ENCODE measurements at places on chromosomes 5 and 9. TPM values are rescaled to one million over a fixed set of nuclear protein-coding genes. Genes with fewer than 3 reads are reported as not detected.
A peak's percentile ranks its signal among the peaks of the same experiment; 100 is the strongest.

The CD14 gene
- 1.2 TPM for total RNA-seq

The NIPBL gene
- 32.3 TPM for total RNA-seq

GRCh38 chr9:99966001-99966400, 59.5 kb downstream of the STX17 start:
- DNase-seq: no peak

GRCh38 chr5:179733772-179734126, 1.1 kb downstream of the MAML1 start:
- peak; percentile 16 for DNase-seq

DNA sequence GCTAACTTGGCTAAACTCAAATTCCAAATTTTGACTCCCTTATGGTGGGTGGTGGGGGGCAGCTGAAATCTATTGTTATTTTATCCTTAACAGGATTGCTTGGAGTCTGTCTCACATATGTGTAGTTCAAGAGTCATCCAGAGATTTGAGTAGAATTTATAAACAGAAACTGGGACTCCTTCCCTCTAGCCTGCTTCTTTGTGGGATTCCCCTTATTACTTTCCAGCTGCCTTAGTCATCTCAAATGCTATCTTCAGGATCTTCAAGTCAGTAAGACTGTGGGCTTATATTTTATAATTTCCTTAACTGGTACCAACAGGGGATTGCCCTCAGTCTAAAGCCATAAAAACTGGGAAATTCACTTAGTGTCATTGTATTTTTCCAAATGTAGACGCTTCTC, 55.5 kb downstream of the NNT start:
- peak; percentile 81 for DNase-seq

- DNase-seq: no peak
These were observed 196.9 kb downstream of the CACNA1B start for GRCh38 chr9:138074516-138074915.

The LOX gene
- total RNA-seq: 968 TPM

The TMC1 gene
- total RNA-seq: 0.41 TPM

- no peak for DNase-seq
These were observed 8.5 kb downstream of the GRHPR start for GRCh38 chr9:37430841-37431597.

DNA sequence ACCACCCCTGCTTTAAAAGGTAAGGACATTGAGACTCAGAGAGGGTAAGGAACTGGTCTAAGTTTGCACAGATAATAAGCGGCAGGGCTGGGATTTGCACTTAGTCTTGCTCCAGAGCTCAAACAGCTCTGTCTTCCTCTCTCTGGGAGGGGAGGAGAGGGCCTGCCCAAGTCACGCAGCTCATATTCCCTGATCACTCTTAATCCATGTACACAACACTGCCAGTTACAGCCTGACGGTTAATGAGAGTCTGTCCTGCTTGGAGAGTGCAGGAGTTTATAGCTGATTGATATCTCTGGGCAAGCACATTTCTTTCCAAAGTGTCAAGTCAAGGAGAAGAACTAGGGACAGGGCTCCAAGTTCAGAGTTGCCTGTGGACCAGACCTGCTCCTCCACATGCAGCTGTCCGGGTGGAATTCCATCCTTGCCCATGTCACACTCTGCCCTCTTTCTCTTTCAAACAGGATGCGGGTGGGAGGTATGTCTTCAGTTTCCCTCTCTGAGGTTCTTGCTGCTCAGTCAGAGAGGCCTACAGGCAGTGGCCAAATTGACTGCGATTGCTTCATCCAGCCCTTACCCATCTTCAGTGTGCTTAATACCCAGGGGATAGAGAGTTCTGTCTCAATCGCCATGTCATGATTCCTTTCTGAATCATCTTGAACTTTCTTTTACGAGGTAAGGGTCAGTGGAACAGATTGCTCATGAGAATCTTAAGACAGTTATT, 54.5 kb downstream of the GALNT12 start:
- peak; percentile 95 for DNase-seq

- no peak for DNase-seq
These were observed 79.8 kb downstream of the TENT4A start for GRCh38 chr5:6792911-6793471.

DNA sequence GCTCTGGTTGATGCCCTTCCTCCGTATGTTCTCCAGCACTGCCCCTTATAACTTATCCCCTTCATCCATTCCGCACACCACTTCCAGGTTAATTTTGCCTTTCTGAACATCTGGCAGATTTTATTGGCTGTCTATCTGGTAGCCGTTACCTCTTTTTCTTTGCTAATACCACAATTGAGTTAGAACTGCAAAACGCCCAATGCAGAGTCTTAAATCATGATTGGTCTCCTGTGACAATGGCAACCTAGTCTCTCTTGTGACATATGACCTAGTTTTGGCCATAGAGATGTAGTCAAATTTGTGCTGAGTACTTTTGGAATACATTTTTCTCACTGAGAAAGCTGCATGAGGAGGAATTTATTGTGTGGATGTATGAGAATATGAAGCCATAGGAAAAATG, 365.7 kb upstream of the PRR16 start:
- DNase-seq: no peak

The BNC2 gene
- 20.7 TPM for total RNA-seq

DNA sequence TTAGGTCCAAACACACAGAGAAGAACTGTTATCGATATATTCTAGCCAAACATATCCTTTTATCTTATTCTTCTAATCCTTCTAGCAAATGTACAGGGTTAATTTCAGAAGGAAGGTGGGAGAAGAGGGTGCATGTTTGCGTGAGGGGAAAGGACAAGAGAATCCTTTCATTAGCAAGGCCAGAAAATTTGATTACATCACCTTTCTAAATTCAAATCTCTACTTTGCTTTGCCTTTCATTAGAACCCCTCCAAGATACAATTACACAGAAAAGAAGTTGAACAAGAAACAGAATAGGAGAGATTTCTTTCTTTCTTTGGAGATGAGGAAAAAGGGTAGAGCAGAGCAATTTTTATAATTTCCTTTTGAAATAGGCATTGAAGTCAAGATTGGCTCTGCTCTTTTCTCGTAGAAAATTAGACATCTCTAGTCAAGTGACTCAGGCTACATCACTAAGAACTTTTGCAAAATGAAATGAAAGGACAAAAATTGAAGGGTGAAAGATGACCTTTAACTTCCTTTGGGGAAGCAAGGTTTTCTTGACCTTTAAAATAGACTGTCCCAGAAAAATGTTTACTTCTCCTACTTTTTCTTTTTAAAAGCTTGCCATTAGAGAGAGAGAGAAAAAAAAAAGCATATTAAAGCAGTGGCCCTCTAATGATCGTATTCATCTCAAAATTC, 81.2 kb downstream of the TTLL11 start:
- no peak for DNase-seq

GRCh38 chr5:15807871-15808270, 307.9 kb downstream of the FBXL7 start:
- DNase-seq: no peak

DNA sequence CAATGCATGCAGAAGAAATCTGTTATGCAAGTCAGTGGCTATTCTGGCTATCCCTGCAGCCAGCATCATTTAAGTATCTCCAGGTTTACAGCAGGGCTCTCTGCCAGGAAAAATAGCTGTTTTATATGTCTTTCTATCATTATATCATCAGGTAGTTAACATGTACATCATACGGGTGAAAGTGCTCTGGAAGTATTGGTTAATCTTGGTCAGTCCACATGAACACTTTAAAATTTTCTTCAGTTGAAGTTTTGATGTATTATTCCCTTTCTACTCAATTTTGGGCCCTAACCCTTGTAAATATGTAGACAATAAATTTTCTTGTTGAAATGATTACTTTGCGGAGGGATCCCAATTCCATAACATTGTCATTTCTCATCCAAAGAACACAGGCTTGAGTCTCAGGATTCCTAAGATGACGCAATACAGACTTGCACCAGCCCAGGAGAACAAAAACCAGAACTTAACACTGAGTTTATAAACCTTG, 67.5 kb downstream of the SEMA6A start:
- no peak for DNase-seq

DNA sequence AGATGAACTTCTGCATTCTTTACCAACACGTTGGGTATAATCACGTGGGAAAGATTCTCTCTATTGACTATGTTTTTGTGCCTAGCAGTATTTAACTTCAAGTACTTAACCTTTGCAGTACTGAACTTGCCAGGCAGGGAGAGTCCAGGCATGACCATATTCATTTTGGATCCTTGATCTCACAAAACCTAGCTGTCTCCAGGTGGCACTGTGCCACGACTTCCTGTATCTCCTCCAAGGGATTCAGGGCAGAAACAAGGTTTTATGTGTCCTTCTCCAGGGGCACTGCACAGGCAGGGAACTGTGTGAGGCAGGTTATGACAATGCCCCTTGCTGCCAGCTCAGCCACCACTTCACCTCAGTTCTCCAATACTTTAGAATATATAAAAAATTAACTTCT, 11.7 kb upstream of the IFNA5 start:
- DNase-seq: no peak

GRCh38 chr5:11955331-11955730, 51.1 kb upstream of the CTNND2 start:
- DNase-seq: no peak

DNA sequence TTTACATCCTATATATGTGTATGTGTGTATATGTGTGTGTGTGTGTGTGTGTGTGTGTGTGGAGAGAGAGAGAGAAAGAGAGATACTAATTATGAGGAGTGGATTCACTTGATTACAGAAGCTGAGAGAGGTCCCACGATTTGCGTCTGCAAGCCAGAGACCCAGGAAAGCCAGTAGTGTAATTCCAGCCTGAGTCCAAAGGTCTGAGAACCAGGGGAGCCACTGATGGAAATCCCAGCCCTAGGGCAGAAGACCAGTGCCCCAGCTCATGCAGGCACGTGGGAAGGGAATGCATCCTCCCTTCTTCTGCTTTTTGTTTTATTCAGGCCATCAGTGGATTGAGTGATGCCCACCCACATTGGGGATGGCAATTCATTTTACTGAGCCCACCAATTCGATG, 74.8 kb downstream of the PCSK5 start:
- no peak for DNase-seq

DNA sequence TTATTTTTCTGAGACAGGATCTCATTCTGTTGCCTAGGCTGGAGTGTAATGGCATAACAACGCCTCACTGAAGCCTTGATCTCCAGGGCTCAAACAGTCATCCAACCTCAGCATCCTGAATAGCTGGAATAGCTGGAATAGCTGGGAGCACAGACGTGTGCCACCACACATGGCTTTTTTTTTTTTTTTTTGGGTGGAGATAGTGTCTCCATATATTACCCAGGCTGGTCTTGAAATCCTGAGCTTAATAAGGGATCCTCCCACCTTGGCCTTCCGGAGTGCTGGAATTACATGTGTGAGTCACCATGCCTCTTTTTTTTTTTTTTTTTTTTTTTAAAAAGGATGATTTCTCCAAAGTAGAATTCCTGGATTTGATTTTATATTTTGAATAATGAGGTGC, 60.7 kb downstream of the NSD1 start:
- DNase-seq: peak; percentile 96

The EXOSC2 gene
- total RNA-seq: 36.7 TPM

The NUDT12 gene
- 7.4 TPM for total RNA-seq

GRCh38 chr5:142637871-142638270, 48.0 kb downstream of the FGF1 start:
- DNase-seq: no peak

The INSL4 gene
- not detected for total RNA-seq

GRCh38 chr9:24045150-24045549, 219.1 kb upstream of the ELAVL2 start:
- no peak for DNase-seq

The TAF11L10 gene
- total RNA-seq: not detected

The GHR gene
- total RNA-seq: 1.7 TPM

The PTPN3 gene
- not detected for total RNA-seq

- DNase-seq: peak; percentile 76
These were observed 172.9 kb upstream of the NREP start for GRCh38 chr5:111929867-111930266.

- DNase-seq: no peak
These were observed 1040.3 kb downstream of the TLE1 start for GRCh38 chr9:80649001-80649420.

- DNase-seq: no peak
These were observed 361.4 kb upstream of the POU5F2 start for GRCh38 chr5:94102849-94103248.

GRCh38 chr5:124079062-124079461, 567.1 kb downstream of the CSNK1G3 start:
- no peak for DNase-seq

The SLC4A9 gene
- not detected for total RNA-seq

The PCDHB4 gene
- total RNA-seq: 0.38 TPM

GRCh38 chr9:102483651-102484050, 511.5 kb upstream of the CYLC2 start:
- DNase-seq: no peak

DNA sequence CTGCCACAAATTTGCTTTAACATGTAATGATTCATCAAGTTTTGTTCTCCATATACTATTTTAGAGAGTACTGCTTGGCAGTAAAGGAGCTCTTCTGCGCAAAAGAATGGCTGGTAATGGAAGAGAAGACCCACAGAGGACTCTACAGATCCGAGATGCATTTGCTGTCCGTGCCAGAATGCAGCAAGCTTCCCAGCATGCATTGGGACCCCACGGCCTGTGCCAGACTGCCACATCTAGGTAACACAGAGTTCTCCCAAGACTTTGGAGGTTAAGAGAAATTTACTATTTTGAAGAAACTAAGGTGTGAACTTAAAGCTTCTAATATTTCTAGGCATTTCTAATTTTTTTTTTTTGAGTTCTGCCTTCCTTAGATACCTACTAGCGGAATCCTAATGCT, 107.1 kb downstream of the MUSK start:
- no peak for DNase-seq

The NTNG2 gene
- total RNA-seq: 0.43 TPM

DNA sequence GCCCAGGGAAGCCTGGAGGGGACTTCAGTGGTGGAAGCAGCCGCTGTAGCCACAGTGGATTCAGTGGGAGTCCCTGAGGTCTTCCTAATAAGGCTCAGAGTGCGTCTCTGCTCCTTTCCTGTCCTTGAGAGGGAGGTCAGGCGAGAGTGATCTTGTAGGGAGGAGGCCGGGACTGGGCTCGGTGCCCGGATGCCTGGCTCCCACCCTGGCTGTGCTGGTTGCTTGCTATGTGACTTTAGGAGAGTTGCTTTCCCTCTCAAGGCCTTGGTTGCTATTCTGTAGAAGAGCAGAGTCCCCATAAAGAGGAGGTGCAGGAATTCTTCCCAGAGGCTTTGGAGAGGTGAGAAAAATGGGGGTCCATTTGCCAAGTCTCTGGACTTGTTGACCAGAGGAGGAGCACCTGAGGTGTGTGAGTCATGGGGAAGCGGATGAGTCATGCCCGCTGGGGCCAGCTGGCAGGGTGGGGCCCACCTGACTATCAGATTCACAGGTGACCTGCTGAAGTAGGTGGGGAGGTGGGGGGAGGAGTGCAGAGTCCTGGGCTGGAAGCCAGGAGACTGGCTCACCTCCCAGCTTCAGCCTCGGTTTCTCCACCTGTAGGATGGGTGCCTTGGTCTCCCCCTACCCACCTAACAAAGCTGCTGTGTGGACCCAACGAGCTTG, 13.8 kb downstream of the GSN start:
- DNase-seq: peak; percentile 60

The MSANTD3 gene
- 56.5 TPM for total RNA-seq

The PLCXD3 gene
- 0.03 TPM for total RNA-seq

The PCDHGA2 gene
- 1.3 TPM for total RNA-seq
